ENCODE measurements at places on chromosomes 3 and 15. TPM values are rescaled to one million over a fixed set of nuclear protein-coding genes. Genes with fewer than 3 reads are reported as not detected.

- no peak overlapping the region for H3K4me3 ChIP-seq
- H3K4me1 ChIP-seq: peaks cover 53% of the 10 kb centered on the region
- H3K36me3 ChIP-seq: peaks cover 45% of the 10 kb centered on the region
- no peak for DNase-seq
- H3K27ac ChIP-seq: no peak overlapping the region
Measured at GRCh38 chr3:187017511-187018230, 87.3 kb downstream of the ST6GAL1 start.

DNA sequence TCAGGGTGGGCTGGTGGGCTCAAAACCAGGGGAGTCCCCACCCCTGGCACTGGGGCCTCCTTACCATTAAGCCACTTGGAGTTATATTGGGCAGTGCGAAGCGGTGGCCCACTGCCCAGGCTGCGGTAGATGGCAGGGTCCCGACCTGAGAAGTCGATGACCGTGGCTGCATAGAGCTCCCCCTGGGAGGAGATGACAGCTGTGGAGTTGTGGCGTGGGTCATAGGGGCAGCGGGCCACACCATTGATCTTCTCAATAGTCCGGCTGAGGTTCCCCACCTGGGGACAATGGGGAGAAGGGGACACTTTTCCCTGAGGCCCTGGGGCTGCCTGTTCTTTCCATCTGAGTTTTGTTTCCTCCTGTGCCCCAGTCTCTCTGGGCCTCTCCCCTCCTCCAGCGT lies 99.8 kb downstream of the SEMA5B start:
- no peak overlapping the region for H3K27ac ChIP-seq
- H3K36me3 ChIP-seq: no peaks in the 10 kb centered on the region
- no peaks in the 10 kb centered on the region for H3K4me1 ChIP-seq
- H3K27me3 ChIP-seq: peaks cover 4% of the 10 kb centered on the region
- no peak for DNase-seq

DNA sequence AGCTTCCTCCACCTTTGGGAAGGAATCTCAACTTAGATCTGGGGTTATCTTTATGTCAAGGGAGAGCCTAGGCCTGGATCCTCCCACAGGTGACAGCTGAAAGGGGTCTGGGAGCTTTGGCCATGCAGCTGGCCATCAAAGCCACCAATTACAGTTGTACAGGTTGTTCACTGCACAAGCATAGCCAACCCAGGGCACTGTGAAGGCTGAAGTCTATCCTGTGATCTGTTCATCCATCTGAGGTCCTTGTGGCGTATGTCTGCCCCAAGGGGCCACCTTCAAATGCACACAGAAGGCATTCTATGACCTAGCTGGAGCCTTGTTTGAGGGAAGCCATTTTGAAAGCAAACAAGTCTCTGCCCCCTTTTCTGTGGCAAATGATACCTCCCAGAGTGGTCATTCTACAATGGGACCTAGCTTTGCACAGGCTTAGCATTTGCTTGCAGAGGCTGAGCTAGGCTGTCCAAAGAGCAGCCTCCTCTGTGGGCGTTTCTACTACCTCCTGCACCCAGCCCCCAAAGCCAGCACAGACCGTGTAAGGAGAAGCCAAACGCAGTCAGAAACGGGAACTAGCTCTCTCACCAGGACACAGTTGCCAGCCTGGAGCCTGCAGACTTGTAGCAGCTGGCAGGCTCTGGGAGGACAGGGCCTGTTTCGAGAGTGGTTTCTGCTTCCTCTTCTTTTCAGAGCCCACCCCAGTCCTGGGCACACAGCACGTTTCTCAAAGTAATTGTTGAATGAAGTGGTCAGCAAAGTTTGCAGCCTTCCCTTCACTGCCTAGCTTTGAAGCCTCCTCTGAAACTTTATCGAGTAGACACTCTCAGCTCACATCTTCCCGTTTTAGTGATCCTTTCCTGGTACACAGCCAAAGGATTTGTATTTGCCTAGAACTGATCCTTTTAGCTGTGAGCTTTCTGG lies 157.3 kb upstream of the SMAD3 start:
- H3K36me3 ChIP-seq: no peaks in the 10 kb centered on the region
- DNase-seq: no peak
- H3K4me1 ChIP-seq: peaks cover 29% of the 10 kb centered on the region
- no peak overlapping the region for H3K4me3 ChIP-seq

DNA sequence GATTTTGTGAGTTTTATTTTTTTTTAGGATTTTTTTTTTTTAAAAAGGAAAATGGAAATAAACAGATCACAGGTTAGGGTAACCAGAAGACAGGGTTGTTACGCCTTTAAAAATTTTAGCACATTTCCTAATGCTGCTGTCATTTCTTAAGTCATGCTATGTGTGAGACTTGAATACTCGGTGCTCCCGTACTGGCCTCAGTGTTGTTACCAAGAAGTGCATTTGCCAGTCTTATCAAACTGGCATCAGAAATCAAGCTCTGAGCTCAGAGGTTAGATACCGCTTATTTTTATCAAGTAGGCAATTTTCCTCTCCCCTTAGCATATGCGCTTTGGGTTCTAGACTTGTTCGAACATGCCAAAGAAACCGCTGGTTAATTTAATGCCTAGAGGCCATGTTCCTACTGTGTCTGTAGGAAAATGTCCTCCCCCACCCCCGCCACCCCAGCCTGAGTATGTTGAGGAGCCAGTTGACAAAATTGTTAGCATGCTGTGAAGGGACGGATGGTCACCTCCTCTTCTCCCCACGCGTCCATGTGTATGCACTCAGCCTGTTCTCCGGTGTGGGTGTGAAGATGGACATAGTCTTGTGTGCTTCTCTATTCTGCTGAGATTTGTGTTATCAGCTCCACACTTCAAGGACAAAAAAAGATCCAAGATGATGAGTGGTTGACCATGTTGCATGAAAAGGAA lies 88.9 kb downstream of the ITPR1 start:
- H3K4me1 ChIP-seq: peaks cover 21% of the 10 kb centered on the region
- no peak for DNase-seq
- H3K27me3 ChIP-seq: no peaks in the 10 kb centered on the region
- no peak overlapping the region for H3K4me3 ChIP-seq

The C3orf49 gene
- not detected for total RNA-seq

DNA sequence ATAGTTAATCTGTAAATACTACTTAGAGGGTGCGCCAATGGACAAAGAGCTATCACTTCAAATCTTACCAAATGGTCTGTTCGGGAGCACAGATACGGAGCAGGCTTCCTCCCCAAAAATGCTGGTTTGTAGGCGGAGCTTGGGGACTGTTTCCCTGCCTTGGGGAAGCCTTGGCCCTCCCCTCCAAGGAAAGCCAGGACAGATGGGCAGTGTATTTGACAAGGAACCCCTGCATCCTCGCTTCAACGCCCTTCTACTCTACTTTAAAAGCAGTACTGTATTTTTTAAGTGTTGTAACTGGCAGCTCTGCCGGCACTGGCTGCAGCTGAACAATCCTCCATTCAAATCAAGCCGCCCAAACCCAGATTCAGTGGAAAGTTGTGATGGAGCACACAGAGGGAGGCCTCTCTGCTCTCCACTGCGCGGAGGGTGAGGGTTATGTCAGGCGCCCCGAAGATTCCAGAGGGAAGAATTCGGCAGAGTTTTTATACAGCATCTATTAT lies 83.1 kb upstream of the FNDC3B start:
- H3K27me3 ChIP-seq: peaks cover 16% of the 10 kb centered on the region
- peaks cover 11% of the 10 kb centered on the region for H3K4me1 ChIP-seq
- DNase-seq: no peak
- H3K27ac ChIP-seq: no peak overlapping the region
- H3K4me3 ChIP-seq: no peak overlapping the region

The MESP1 gene
- 5.6 TPM for total RNA-seq

All from activated CD4-positive, alpha-beta T cell treated with anti-CD3 and anti-CD28 coated beads, Interleukin-2, amount 10 ng/mL, durations not matched to agents 24 days and 14 days (primary cell).